GM18507 (cell line): ENCODE measurements at places on chromosomes 5 and 9.

- no peak for DNase-seq
Measured at GRCh38 chr5:87649455-87649854, 236.7 kb upstream of the CCNH start.

- no peak for DNase-seq
Measured at GRCh38 chr5:66517351-66517750, 78.8 kb upstream of the MAST4 start.

- DNase-seq = no peak
Measured at GRCh38 chr9:35229779-35230143, 68.0 kb downstream of the UNC13B start.

DNA sequence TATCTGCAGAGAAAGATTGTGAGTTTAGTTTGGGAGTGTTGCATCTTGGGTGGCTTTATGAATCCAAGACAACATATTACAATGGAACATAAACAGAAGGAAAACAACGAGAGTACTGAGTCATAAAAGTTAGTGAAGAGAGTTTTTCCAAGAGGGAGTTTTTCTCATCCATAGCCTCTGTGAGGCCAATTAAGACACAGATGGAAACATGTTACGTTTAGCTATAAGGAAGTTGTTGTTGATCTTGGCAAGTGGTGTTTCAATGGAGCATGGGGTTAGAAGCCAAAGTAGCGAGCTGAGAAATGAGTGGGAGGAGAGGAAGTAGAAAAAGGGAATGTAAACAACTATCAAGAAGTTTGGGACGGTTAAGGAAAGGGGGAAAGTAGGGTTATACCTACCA lies 53.3 kb upstream of the SPATA31D4 start:
- no peak for DNase-seq

- no peak for DNase-seq
Measured at GRCh38 chr9:105206496-105206820, 38.0 kb upstream of the SLC44A1 start.

DNA sequence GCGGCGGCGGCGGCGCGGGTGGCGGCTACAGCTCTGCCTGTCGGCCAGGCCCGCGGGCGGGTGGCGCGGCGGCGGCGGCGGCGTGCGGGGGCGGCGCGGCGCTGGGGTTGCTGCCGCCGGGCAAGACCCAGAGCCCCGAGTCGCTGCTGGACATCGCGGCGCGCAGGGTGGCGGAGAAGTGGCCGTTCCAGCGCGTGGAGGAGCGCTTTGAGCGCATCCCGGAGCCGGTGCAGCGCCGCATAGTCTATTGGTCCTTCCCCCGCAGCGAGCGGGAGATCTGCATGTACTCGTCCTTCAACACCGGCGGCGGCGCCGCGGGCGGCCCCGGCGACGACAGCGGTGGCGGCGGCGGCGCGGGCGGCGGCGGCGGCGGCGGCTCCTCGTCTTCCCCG lies 296 bp downstream of the ZSWIM6 start:
- DNase-seq = no peak

GRCh38 chr9:114237781-114238180 lies 82.4 kb downstream of the COL27A1 start:
- no peak for DNase-seq
